EH (cell line): ENCODE measurements at places on chromosomes 2 and 18.
A peak's percentile ranks its signal among the peaks of the same experiment; 100 is the strongest.

DNA sequence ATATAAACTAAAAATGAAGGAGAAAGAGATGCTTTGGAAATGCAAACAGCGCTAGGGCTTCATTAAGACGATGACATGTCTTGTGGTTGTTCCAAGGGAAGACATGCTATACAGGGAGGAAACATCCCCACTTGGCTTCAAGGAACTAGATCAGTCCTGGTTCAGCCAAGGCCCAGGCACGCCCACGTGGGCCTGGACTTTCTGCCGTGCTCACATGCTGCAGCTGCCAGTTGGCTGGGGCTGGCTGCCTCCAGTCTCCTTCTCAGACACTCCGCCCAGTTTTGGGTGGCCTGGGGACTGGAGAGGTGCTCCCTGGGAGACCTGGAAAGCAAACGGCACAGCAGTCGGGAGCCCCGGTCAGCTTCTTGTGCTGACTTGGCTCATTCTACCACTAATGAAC is 109.6 kb downstream of the GLI2 start:
- no peak for DNase-seq

DNA sequence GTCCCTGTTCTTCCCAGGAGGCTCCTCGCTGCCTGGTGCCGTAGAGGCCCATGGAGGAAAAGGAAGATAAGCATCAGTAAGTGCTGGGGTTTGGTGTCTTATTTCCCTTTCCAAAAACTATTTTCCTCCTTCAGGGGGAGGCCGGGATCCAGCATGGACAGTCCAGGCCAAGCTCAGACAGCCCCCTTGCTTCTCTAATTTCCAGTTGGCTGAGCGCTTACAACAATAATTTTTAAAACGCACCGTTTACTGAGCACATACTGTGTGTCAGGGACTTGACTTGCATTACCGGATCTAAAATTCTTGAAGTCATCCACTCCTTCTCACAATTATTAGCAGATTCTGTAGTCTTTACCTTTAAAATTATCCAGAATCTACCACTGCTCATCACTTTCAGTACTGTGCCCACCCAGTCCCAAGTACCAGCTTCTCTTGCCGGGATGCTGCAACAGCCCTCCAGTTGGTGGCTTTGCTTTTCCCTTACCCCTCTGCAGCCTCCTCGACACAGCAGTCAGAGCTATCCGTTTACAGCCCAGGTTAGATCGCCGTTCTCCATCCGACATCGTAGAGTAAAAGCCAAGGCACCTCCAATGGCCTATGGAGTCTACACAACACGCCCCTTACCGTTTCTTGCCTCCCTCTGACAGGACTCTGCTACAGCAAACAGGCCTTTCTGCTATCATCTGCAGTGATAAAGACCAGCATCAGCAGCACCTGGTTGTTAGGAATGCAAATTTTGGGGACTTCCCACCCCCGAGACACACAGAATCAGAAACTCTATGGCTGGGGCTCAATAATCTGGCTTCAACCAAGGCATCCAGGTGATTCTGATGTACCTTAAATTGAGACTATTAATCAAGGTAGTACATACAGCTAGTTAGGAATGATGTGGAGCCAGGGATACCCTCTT is 75.2 kb upstream of the TSPYL6 start:
- no peak for DNase-seq

DNA sequence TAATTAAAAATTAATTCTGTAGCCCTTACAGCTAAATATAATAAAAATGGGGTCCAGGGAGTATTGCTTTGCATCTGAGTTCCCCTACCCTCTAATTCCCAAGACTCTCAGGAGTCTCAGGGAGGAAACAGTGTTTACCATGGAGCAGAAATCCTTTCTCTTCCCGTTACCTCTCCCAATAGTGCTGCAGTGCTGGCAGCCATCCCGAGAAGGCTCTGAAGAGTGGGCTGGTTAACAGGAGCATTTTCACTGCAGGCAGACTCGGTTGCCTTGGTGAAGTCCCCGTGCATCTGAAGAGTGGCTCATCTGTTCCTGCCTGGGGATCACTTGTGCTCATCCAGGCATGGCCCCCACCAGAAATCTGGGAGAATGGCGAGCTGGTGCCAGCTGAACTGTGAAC is 41.8 kb upstream of the TMEM178A start:
- DNase-seq = no peak

- DNase-seq = peak; percentile 20
Observed at GRCh38 chr2:149089068-149089467, 50.6 kb downstream of the LYPD6B start.

GRCh38 chr2:169684135-169684565 is 10.1 kb downstream of the CFAP210 start:
- DNase-seq = no peak

- no peak for DNase-seq
Observed at GRCh38 chr2:16386031-16386430, 279.6 kb downstream of the CYRIA start.

DNA sequence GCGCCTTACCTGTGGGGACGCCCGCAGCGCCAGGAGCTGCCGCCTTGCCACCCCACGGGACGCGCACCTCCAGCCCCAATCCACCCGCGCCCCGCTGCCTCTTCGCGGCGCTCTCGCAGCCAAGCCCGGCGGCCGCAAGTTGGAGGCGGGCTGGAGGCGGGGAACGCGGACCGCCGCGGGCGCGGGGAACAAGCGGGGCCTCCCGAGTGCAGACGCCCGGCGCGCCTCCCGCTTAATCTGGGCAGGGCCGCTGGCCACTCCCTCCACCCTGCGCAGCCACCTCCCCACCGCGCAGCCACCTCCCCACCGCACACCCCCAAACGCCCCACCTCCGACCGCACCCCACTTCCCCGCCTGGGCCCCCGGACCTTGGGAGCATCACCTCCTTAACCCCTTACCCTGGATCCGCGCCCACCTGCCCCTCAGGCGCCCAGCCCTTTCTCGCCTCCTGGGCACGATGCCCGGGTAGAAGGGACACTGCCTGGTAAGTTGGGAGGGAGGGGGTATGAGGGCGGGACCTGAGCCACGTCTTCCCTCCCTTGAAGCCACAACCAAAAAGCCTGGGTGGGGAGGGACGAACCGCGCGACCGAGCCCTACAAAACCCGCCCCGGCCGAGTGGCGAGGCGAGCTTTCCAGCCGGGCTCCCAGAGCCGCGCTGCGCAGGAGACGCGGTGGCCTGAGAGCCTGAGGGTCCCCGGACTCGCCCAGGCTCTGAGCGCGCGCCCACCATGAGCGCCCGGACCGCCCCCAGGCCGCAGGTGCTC is at the start of the genes COL4A3 and COL4A4:
TSS of gene COL4A3 (plus strand) at position 627 of the 765 bp plus-strand sequence. CDS start at position 730, 103 bp downstream.
TSS of gene COL4A4 (minus strand) at position 208 of the 765 bp plus-strand sequence. CDS start 16,722 bp downstream, outside the sequence.
- peak; percentile 19 for DNase-seq

DNA sequence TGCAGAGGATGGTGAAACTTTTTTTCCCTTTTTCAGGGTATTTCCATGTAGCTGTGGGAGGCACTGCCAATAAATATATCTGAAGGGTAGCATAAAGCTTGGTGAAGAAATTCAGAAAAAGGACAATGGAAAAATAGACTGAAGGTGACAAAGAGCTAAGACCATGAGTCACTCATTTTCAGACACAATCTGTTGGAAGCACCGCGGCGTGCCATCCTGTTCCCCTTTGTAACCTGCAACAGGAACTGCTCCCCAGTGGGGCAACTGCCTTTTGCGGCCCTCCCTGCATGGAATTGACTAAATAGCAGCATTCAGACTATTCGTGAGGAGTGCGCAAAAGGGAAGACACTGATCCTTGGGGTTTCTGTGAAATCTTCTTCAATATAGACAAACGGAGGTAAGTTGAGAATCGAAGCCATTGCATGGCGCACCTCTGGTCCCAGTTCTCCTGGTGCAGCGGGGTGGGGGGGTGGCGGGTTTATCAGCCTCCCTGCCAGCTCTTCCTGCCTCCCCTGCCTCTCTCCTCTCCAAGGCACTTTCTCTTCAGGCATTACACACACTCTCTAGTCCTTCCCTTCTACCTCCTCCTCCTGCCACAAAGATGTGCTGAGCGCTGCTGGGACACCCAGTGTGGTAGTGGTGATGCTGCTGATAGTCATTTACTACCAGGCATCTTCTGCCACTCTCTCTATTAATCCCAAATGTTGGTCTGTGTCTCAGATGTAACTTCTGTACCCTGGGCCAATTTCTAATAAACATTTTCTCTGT is 126.2 kb upstream of the TMEM200C start:
- DNase-seq = peak; percentile 3

GRCh38 chr2:11264007-11264406 is 80.4 kb downstream of the ROCK2 start:
- DNase-seq = no peak

DNA sequence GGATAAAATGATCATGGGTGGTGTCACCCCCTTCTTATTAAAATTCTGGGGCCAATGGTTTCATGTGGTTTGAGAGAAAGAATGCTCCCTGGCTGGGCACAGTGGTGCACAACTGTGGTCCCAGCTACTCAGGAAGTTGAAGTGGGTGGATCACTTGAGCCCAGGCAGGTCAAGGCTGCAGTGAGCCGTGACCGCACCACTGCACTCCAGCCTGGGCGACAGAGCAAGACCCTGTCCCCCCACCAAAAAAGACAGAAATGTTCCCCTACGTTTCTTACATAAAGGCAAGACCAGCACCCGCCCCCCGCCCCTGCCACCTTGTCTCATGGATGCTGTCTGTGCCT is 53.0 kb upstream of the ID2 start:
- DNase-seq = no peak

DNA sequence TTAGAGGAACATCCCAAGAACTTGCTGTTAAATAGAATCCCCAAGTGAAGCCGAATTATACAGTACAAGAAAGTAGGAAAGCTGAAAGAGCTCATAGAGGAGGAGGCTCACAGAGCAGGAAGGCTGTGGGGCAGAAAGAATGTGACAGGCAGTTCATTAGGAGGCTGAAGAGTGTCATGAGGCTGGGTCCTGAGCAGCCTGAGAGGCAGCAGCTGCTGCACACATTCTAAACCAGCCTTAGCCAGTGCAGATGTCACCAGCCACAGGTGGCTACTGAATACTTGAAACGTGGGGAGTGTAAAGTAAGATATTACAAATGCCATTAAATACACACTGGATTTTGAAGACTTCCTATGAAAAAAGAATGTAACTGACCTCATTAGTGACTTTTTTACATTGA is 490.2 kb upstream of the KLHL29 start:
- no peak for DNase-seq

- peak; percentile 80 for DNase-seq
Observed at GRCh38 chr18:58288921-58289797, 245.1 kb downstream of the NEDD4L start.

GRCh38 chr2:144704709-144705095 is 184.8 kb upstream of the ZEB2 start:
- DNase-seq = no peak

DNA sequence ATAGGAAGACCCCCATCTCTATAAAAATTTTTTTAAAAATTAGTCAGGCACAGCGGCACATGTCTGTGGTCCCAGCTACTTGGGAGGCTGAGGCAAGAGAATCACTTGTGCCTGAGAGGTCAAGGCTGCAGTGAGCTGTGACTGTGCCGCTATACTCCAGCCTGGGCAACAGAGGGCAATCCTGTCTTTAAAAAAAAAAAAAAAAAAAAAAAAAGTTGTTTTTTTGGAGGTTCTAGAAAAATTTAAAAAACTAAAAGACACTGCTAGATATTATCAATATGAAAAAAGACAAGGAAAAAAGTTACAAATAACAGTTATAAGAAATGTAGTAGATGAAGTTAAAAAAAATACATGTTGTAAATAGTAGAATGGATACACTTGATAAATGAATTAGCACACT is 56.1 kb upstream of the C2orf15 start:
- peak; percentile 33 for DNase-seq

DNA sequence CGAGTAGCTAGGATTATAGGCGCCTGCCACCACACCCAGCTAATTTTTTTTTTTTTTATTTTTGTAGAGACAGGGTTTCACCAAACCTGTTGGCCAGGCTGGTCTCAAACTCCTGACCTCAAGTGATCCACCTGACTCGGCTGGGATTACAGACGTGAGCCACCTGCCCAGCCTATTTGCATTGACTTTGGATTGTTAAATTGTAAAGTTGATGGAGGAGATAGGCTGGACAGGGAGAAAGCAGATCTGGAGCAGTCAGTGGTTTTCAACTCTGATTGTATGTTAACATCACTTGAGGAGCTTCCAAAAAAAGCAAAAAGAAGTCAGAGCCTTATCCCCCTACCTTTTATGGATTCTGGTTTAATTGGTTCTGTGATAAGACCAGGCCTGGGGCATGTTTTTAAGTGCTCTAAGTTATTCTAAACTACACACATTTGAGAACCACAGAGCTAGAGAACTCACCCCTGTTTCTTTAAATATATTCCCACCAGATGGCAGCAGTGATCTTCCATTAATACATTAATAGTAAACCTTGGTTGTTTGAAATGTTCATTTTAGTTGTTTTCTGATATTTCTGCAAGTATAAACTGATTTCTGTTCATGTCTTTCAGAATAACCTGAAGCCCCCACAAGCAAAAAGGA is 7.5 kb downstream of the C2orf49 start:
- peak; percentile 62 for DNase-seq

GRCh38 chr2:126808929-126809328 is 89.8 kb upstream of the TEX51 start:
- DNase-seq = no peak

GRCh38 chr2:118319271-118319684 is 231.0 kb downstream of the INSIG2 start:
- no peak for DNase-seq

- DNase-seq = no peak
Observed at GRCh38 chr2:105631922-105632321, 112.8 kb upstream of the NCK2 start.

DNA sequence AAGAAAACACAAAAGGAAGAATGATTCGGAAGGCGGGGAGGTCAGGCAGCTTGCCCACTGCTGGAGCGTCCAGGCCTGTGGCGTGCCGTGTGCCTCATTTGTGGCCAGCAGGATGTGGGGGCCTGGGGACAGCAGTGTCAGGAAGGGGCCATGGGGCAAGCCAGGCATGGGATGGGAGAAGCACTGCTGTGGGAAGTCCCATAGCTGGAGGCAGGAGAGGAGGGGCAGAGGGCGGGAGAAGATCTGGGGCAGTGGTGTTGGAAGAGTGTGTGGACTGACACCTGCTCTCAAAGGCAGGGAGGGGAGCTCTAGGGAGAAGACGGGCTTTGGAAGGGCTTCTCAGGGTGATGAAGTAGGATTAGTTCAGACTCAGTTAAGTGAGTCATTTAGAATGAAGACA is 133.7 kb downstream of the ACOXL start:
- no peak for DNase-seq

- DNase-seq = peak; percentile 21
Observed at GRCh38 chr18:318791-319291, 51.0 kb upstream of the THOC1 start.

DNA sequence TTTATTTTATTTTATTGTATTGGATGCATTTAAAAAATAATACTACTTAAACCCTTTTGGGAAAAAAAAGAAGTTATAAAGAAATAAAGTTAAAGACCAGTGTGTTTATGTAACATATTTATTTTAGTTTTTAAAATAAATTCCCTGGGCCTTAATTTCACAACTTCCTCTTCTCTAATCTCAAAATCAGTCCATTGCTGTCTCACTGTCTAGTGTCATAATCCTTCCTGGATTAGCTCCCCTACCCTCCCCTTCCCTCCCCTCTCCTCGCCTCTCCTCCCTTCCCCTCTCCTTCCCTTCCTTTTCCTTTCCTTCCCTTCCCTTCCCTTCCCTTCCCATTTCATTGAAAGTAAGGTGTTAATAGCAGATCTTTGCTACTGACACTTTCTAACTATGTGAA is 40.3 kb upstream of the ZEB2 start:
- no peak for DNase-seq
